DMS 273 treated with DMSO at 0.1 percent for 48 hours (cell line): ENCODE measurements at places on chromosomes 11 and 22.

DNA sequence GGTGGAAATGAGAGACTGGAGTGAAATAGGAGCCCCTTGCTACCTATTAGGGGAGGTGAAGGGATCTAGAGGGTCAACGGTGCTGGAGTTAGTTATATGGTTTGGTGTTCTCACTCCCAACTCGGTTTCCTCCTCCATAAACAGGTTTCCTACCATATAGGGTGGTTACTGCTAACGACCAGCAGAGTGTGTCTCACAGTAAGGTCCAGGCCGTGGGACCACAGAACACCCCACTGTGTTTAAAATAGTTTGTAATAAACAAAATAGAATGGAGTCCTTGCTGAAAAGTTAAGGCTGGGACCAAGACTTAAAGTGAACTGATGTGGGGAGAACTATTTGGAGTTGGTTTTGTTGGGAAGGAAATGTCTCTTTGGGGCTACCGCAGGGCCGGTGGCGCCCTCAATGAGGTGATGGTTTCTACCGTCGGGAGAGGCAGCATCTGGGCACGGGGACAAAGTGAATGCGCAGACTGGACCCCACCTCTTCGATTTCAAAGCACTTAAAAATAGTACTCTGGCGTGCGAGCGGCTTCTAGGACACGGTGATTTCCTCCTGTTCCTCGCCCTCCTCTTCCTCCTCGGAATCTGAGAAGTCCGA is 4.5 kb downstream of the DBX1 start:
- DNase-seq: no peak

GRCh38 chr11:69479591-69480271 is 1.7 kb upstream of the LINC01488 start:
- DNase-seq: no peak

GRCh38 chr11:359181-359714 is 10.1 kb upstream of the B4GALNT4 start:
- no peak for DNase-seq

DNA sequence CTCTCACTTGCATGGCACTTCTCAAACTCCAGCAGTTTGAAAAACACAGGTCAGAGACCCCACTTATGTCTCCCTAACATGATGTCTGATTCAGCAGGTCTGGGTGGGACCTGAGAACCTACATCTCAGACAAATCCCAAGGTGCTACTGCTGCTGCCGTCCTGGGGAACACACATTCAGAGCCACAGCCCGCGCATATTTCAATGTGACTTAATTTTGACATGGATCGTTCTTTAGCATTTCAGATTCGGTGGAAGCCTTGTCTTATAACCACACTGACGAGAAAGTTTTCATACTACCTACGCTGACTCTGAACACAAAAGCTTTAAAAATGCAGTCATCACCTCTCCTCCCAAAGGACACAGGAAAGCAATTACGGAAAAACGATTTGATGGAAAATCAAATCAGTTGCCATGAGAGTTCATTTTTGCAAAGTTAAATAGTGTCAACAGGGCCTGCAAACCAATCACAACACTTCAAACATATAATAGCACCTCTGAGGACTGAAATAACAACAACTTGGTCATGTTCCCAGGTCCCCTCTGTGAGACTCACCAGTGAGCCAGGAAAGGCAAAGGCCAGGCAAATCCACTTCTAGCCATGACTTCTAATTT is 132.6 kb downstream of the SHANK2 start:
- DNase-seq: no peak

- no peak for DNase-seq
These were observed 114.9 kb downstream of the ARHGAP32 start for GRCh38 chr11:129077191-129077590.
